ENCODE measurements at places on chromosomes 5 and 9.

GRCh38 chr9:110626101-110626829 is 42.3 kb upstream of the MUSK start:
- DNase-seq = peak; percentile 50

- DNase-seq = no peak
These were observed 116.0 kb downstream of the ARHGAP26 start for GRCh38 chr5:142886211-142886610.

- no peak for DNase-seq
These were observed 34.7 kb downstream of the SLC6A7 start for GRCh38 chr5:150224483-150225027.

- peak; percentile 69 for DNase-seq
These were observed 198.3 kb downstream of the PLK2 start for GRCh38 chr5:58261605-58262004.

- DNase-seq = no peak
These were observed 10.3 kb downstream of the IDNK start for GRCh38 chr9:83633255-83633654.

DNA sequence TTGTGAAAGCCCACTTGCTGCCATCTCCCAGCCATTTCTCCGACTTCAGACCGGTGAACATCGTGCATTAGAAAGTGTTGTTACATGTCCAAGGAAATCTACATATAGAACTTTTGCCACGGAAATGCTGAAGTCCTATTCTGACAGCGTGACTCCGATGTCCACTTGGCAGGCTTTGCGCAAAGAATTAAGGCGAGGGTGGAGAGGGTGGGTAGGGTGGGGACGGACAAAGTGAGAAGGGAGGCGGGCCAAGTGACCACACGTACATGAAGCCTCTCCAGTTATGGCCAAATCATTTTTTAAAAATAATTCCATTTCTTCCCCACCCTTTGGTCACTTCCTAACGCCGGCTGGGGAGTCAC is 460 bp upstream of the ACO1 start:
- no peak for DNase-seq

DNA sequence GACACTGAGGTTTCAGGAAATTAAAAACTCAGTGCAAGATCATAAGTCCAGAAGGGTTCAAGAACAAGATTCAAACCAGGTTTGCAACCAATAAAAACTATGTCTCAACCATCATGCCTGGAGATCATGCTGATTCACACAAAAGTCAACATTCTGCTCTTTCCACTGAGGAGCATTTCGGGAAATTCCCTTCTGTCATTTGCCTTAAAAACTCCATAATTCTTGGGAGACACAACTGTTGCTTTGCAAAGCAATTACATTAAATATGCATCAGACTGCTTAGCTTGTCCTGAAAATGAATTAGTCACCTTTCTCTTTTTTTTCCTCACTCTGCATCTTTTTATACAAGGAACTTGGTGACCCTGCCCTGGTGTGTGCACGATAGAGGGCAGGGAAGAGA is 275.9 kb upstream of the ZNF462 start:
- DNase-seq = no peak

DNA sequence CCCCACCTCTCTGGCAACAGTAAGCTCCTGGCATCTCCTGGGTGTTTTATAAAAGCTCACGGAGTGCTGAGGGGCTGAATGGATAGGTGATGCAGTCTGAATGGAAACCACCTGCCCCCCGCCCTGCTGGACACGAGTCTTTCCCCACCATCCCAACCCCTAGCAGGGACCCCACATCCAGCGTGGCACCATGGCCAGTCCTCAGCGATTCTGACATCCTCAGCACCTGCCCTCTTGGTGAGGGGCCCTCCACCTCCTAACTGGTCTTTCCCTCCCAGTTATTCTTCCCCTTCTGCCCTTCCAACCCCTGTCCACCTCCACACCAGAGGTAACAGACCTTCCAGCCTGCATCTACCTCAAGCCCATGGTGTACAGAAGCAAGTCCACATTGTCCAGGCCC is 38.7 kb upstream of the GABBR2 start:
- DNase-seq = no peak

- DNase-seq = no peak
These were observed 61.0 kb downstream of the PRDM6 start for GRCh38 chr5:123150089-123150488.

DNA sequence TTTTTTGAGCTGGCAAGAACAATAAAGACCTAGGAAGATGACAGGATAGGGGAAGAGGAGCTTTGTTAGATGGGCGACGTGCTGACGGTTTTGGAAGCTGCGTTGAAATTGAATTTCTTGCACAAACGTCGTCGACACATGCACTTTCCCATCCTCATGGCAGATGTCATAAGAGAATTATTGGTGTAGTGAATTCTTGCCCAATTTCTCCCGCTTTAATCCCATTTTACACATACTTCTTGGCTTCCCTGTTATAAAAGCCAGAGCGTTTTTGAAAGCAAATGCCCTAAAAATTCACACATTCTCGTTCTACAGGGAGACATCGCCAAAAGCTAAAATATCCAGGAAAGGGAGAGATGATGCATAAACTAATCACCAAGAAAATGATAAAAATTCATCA is 109.8 kb upstream of the DAP start:
- DNase-seq = no peak

- peak; percentile 89 for DNase-seq
These were observed 111.8 kb downstream of the CARTPT start for GRCh38 chr5:71830681-71831539.

DNA sequence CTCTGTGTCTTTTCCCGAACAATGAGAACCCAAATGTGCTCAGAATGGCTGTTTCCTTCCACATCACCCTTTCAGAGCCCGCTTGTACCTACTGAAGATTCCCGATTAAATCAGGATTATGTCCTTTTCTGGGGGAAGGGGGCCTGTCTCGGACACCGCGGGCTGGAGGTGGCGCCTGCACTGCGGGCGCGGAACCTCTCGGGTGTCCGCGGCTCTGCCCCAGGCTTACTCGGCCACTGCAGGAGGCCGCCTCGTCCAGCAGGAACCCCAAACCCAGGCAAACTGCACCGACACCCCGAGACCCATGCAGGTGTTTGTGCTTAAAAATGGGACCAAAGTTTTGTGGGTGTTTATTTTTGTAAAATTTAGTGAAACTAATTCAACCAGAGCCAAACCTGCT is 8.6 kb upstream of the TMEM250 start:
- DNase-seq = no peak

- no peak for DNase-seq
These were observed 424.2 kb downstream of the SPATA31D1 start for GRCh38 chr9:82412586-82413305.

DNA sequence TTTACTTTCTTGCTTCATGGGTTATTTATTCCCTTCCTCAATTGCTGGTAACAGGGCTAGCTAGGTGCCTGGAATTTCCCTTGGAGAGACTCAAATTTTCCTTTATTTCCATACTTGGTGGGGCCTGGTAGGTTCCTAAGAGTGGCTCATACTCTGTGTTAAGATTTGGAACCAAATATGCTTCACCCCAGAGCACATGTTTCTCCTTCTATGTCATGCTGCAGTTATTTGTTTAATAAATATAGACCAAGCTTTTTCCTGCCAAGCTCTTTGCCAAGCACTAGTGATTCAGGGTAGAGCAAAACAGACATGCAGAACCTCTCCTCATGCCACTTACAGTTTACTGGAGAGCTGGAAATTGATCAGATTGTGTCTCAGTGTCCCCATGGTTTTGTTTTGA is 290.3 kb upstream of the SGCD start:
- peak; percentile 63 for DNase-seq

- DNase-seq = no peak
These were observed 57.9 kb downstream of the TEX10 start for GRCh38 chr9:100294806-100295205.

- DNase-seq = no peak
These were observed 2.5 kb downstream of the ERBIN start for GRCh38 chr5:65928860-65929259.

DNA sequence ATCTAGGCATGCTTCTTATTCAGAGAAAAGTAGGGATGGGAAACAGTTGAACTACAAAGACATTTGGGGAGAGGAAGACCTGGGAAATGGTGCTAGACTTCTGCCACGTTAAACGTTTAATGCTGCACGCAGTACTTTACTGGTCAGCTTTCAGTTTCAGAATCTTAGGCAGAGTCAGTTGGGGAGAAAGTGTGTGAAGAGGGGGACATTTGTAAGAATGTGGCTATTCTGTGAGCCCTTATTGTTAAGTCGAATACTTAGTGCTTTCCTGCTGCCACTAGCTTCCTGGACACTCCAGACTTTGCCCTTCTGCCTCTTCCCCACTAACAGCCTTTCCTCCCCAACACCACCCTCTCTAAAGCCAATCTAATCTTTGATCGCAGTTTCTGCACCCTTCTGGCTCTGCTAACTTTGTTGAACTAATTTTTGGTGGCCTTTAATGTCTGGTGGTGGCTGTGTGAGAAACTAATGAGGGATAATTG is 6.1 kb downstream of the CYSTM1 start:
- DNase-seq = no peak

DNA sequence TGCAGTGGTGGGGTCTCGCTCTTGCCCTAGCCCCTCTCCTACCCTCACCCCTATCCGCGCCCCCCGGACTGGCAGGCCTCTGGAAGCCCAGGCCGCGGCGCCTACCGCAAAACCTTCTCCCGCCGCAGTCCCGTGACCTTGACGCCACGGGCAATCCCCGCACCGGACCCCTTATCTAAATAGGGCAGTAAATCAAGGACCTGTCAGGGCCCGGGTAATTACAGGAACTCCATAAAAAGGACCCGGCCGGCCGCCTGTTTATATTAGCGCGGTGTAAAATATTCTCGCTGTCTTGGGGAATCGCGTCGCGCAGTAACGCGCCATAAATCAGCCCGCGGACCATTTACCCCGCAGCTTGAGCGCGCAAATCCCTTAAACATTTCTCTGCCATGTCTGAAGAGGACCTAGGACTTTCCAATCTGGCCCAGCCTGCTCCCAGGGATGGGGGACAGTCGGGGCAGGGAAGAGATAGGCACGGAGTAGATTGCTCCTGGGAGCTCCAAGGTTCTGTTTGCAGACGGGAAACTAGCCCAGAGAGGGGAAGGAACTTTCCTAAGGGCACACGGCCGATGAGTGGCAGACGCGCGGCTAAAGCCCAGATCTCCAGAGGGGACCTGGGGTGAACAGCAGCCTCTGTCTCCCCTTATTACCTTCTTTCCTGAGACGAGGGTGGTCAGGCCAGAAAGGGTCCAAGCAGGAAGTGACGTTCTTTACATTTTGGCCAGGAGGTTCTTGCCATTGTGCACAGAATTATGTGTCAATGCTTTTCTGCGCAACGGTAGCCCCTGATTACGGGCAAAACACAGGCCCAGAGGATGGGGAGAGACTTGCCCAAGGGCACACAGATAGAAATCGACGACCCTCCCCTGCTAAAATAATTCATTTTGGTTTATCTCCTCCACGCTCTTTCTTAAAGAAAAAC is 4.8 kb upstream of the HAND1 start:
- no peak for DNase-seq

DNA sequence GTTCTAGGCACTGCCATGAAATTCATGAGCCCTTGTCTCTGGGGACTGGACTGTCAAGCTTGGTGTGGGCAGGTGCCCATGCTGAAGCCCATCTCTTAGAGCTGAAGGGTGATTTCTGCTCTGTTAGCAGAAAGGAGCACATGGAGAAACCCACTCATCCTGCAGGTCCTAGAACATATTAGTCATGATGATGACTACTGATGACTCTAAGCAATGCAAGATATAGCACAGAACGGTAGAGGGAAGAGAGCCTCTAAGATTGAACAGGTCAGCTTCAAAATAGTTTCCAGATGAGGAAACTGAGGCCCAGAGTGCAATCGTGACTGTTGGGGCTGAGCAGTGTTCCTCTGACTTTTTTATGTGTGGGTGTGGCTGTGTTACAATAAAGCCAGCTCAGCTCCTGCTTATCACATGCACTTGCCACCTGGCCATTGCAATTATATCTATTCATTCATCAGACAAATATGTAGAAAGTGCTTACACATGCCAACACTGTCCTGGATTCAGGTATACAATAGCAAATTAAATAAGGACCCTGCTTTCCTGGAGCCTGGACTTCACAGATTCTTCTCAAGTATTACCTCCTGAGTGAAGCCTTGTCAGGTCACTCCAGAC is 140.2 kb upstream of the BRINP1 start:
- no peak for DNase-seq

GRCh38 chr5:13408616-13409015 is 535.9 kb downstream of the DNAH5 start:
- peak; percentile 31 for DNase-seq

DNA sequence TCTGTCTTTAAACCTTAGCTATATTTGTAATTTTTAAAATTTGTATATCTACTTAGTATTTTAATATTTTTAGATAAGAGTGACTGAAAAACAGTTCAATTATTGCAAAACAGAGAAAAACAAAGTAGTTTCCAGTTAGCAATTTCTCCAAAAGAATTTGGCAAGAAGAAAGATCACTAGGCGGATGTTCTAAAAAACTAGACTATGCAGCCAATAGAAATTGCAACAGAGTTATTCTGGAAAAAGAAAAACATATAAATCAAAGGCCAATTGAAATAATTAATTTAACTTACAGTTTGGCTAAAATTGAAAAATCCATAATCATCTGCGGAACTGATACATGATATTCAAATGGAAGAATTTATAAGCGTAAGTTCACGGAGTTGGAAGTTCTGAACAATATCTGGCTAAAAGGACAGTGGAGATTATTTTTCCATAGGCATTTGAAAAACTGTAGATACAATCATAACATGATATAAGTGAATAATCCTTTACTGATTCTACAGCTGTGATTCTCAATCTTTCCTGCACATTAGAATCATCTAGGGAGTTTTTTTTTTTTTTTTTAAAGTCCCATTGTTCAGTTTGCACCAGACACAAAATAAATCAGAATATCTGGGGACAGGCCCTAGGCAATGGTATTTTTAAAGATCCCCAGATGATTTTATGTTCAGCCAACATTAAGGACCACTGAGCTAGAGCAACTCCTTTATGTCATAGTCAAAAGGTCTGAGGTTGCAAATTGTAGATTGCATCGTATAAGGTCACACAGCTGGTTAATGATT is 605.1 kb upstream of the DAB2 start:
- DNase-seq = no peak

DNA sequence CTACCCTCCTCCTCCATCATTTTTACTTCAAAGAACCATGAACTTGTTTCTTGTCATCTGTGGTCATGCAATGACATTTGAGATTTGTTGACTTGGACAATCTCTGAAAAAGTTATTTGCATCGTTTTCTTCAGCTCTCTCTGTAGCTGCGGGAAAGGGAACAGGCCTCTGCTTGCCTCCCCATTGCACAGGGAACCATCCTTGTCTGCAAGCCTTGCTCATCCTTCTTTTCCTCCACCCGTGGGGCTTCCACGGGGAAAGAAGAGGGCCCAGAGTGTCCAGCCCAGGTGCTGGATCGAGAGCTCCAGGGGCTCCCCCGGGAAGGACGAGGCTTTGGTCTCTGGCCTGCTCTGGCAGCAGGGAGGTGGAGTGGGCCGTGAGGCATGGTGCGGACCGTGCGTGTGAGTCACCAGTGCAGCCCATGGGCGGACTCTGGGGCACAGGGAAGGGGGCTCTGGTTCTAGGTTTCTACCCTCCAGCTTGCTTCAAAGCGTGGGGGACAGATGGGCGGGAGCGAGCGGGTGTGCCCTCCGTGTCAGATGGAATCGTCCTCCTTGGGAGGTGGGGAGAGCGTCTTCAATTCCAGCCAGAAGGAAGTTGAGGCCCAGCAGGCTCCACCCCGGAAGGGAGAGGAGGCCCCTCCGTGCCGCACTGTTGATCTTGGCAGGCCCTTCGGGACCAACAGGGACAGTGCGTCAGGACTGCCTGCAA is 6.0 kb upstream of the IRX4 start:
- no peak for DNase-seq
